ENCODE measurements at places on chromosomes 2 and 18.

- DNase-seq: no peak
Observed at GRCh38 chr2:70966681-70967080, 11.7 kb upstream of the ANKRD53 start.

DNA sequence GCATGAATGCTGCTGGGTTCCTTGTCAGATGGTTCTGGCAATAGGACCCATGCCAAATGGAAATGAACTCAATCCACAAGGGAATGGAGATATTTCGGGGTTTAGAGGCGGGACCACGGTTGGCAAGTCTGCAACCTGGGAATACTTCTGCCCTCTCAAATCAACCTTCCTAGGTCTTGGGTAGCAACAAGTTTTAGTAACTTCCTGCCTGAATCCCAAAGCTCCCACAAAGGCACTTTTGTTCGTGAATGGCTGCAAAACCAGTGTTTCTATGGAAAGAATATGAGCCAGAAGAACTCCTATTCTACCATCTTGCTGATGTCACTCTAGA is 790.1 kb upstream of the SLC8A1 start:
- DNase-seq: no peak

DNA sequence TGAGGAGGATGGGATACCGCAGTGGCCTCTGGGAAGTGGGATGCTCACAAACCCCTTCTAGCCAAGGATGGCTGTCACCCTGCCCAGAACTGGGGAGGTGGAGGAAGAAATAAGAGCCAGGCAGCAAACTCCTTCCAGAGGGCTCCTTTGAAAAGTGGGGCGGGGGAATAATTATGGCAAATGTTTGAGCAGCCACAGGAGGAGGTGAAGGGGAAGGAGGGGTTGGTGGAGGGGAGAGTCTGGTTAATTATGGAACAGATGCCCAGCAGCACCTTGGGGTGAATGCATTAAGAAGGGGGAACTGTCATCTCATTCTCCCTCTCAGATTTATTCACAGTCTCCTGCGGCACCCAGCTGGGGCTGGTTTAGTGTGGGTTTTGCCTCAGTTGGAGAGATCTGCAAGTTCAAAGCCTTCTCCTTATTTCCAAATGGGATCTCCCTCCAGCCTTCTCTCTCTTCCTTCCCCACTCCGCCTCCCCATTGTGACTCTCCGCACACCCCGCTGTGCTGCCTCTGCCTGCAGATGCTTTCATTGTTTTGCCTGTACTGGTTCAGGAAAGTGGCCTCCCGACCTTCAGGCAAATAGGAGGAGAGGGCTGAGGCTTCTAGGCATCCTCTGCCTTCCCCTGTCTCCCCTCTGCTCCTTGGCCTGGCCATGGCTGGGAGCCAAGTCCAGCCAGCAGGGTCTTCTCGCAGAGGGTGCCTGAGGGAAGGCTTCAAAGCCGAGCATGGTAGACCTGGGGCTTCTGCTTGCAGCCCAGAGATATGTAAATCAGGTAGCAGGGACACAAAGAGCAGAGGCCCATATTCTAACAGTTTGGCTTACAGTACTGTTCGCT is 457.2 kb upstream of the MEX3C start:
- no peak for DNase-seq

- no peak for DNase-seq
Observed at GRCh38 chr2:162545254-162545653, 201.3 kb downstream of the GCA start.

GRCh38 chr18:76466410-76466991 is 28.5 kb downstream of the ZNF516 start:
- no peak for DNase-seq

- DNase-seq: no peak
Observed at GRCh38 chr2:35989040-35989439, 366.5 kb upstream of the CRIM1 start.

DNA sequence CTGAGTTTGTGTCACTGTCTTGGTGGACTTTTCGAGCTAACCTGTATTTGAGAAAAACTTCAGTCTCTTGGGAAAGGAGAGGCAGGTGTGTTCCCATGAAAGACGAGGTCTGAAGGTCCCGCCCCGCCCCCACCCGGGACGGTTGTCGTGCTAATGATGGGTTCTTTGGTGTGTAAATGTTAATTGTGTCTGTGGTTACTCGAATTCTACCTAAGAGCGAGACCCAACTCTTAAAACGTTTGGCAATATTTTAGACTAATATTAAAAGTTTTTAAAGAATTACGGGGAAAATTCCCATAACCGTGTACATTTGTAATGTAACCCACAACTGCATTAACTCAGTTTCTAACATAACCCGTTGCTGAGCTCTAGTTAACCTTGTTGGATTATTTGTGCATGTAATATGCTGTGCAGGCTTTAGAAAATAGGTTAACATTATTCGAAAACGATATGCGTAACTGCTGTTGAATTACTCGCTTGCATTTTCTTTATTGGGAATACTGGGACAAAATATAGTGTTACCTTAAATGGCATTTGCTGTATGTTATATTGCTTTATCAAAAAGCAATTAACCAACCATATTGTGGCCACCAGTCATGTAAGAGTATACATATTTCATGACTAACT is 833 bp downstream of the EPB41L5 start:
- no peak for DNase-seq

DNA sequence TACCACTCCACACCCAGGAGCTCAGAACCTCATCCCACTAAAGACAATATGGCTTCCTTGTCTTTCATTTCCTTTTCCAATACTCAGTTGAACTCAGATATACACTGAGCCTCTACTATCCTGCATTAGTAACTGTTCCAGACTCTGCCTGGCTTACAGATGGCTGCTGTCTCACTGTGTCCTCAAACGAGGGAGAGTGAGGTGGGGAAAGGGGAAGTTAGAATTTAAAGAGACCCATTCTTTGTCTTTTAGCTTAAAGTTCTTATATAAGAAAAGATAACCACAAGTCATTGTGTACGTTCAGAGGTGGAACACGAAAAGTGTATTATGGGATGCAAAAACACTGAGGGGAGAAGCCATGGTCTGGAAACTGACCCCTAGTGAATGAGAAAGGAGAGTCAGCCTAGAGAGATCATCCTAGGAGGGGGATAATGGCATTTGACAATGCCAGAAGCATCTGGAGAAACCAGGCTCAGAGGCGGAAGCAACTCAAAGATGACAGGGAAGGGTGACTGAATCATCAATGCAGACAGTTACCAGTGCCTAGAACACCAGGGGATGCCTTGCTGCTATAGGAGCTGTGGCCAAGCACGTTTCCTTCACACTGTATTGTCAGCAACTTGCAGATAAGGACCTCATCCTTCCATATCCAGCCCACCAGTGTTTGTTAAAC is 170.7 kb downstream of the CYRIA start:
- DNase-seq: no peak

DNA sequence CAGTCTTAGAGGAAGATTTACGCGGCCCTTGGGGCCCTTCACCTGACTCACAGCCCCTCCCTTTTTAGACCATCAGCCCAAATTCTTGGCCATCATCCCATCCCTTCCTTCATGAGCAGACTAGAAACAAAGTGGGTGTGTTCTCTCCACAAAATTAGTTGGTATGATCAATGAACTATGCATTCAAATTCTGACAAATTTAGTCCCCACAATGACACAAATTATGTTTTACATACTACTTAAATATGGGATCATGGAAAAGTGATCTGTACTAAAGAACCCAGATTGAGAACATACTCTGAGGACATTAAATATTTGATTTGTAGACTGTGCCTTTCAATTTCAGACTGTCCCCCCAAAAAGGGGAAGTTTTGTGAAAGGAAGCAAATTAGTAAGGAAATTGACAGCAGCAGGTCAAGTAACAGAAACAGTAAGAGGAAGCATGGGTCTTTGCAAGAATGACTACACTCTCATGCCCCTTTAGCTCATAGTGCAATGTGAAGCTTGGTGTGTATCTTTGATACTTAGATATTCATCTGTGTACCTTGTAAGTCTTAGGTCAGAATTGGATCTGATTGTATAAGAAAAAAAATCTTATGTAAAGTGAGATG is 2.2 kb upstream of the MAPRE2 start:
- no peak for DNase-seq

- no peak for DNase-seq
Observed at GRCh38 chr2:149715005-149715592, 127.5 kb upstream of the MMADHC start.

GRCh38 chr2:152465541-152465940 is 130.6 kb downstream of the FMNL2 start:
- DNase-seq: no peak

GRCh38 chr18:70382017-70382416 is 93.2 kb downstream of the SOCS6 start:
- no peak for DNase-seq

DNA sequence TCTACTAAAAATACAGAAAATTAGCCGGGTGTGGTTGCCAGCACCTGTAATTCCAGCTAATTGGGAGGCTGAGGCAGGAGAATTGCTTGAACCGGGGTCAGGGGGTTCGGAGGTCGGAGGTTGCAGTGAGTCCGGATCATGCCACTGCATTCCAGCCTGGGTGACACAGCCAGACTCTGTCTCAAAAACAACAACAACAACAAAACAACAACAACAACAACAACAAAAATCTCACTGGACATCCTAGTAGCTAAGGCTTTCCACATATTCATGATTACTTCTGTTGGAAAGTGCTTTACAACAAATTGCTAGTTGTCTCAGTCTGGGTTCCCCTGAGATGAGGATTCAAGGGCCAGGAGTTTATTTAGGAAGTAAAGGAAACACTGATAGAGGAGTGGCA is 4.3 kb upstream of the MROH2A start:
- no peak for DNase-seq

- DNase-seq: no peak
Observed at GRCh38 chr2:2633017-2633416, 301.9 kb upstream of the MYT1L start.

- no peak for DNase-seq
Observed at GRCh38 chr2:197950006-197950405, 145.6 kb downstream of the PLCL1 start.

GRCh38 chr2:150282771-150283371 is 204.6 kb downstream of the RND3 start:
- DNase-seq: no peak

DNA sequence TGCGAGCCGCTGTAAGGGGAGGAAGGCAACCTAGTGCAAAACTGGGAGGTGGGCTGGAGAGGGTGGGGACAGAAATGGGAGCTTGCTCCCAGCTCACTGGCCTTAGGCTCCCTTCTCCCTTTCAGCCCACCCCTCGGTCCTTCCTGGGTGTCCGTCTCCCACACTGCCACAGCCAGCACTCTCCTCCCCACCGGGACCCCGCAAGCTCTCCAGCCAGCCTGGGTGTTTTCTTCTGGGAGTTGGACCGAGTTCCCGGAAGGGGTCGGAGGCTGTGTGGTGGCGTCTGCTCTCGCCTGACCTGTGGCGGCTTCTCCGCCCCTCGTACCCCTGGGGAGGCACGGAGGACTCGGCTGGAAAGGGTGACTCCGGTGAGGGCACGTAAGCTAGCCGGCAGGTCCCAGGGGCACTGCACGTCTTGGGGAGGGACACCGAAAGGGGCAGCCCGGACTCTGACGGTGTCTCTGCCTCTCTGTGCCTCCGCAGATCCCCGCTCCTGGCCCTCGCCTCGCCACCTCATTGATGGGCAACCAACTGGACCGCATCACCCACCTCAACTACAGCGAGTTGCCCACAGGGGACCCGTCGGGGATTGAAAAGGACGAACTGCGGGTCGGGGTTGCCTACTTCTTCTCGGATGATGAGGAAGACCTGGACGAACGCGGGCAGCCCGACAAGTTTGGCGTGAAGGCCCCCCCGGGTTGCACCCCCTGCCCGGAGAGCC is 1.1 kb downstream of the LRATD1 start:
- DNase-seq: no peak

GRCh38 chr18:49510393-49511115 is 23.5 kb upstream of the C18orf32 start:
- peak; percentile 37 for DNase-seq

DNA sequence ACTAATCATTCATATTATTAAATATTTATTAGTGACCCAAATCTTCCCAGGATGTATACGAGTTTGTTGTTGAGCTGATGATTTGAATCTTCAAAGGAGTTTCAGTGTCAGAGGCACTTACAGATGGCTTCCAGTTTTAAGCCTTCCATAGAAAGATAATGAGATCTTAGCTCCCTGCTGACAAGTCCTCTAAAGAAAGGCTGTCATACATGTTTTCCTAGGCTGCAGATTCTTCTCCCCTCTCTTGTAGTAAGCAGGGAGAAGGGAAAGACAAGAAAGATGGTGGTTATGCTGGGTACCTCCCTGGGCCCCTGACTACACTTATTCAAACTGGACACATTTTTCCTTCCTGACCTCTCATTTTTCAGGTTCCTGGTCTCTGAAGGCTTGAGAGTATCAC is 8.1 kb upstream of the GAREM1 start:
- DNase-seq: no peak

GRCh38 chr2:145723872-145724271 is 1204.0 kb upstream of the ZEB2 start:
- no peak for DNase-seq

DNA sequence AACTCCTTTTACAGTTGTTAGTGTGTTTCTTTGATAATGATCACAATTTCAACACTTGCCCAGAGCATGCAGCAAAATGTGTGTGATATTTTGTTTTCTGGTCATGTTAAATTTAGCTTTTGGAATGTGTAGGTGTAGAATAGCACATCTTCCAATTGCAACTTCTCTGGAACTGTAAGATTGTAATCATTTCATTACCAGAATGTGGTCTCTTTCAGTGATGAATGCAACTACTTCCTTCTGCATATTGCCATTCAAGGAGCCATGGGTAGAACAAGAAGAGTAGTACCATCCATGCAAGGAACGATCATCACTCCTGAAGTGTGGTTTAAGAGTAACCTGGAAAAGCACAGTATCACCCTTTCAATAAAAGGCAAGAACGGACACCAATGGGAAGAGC is 548.8 kb upstream of the ZNF804A start:
- DNase-seq: no peak

DNA sequence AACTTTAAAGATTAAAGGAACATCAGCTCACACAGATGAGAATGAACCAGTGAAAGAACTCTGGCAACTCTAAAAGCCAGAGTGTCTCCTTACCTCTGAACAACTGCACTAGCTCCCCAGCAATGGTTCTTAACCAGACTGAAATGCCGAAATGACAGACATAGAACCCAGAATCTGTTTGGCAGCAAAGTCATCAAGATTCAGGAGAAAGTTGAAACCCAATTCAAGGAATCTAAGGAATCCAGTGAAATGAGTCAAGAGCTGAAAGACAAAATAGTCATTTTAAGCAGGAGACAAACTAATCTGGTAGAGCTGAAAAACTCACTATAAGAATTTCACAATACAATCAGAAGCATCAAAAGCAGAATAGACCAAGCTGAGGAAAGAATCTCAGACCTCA is 72.0 kb downstream of the STRADB start:
- no peak for DNase-seq

DNA sequence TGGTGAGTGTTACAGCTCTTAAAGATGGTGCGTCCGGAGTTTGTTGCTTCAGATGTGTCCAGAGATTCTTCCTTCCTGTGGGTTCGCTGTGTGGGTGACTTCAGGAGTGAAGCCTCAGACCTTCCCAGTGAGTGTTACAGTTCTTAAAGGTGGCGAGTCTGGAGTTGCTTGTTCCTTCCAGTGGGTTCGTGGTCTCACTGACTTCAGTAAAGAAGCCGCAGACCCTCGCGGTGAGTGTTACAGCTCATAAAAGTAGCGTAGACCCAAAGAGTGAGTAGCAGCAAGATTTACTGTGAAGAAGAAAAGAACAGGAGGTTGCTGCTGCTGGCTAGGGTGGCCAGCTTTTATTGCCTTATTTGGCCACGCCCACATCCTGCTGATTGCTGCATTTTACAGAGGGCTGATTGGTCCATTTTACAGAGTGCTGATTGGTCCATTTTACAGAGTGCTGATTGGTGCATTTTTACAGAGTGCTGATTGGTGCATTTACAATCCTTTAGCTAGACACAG is 34.0 kb upstream of the SPTBN1 start:
- peak; percentile 4 for DNase-seq

GRCh38 chr18:13397504-13398163 is 179.1 kb downstream of the LDLRAD4 start:
- DNase-seq: no peak

- DNase-seq: no peak
Observed at GRCh38 chr2:191607096-191607495, 70.8 kb upstream of the NABP1 start.
